ENCODE measurements at places on chromosomes 7 and 10.
A peak's percentile ranks its signal among the peaks of the same experiment; 100 is the strongest.

DNA sequence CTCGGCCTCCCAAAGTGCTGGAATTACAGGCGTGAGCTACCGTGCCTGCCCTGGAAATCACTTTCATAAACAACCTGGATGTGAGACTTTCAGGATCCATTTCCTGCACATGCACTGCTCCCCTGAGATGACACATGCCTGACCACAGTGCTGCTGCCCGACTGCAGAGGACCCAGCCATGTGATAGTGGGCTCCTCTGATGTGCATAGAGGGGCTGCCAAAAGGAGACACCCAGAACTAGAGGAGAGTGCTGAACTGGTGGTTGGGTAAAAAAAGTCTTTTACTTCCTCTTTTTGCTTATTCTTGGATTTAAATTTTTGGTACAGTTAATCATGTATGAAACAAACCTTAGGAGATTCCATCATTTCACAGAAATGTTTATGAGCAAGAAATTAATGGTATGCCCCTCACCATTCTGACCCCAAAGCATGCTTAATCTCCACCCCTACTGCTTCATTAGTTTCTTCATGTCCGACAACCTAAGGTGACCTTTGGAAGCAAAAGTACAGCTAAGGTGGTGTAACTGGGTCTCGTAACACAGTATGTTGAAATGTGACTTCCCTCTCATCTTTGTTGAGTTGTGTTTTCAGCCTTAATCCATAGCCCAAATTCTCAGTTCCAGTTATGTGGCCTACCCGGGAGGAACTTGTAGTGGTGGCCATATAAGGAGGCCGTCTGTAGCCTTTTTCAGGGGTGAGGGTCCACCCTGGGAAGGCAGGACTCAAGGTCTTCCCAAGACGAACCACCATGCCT lies 111.1 kb downstream of the RNF216 start:
- DNase-seq: no peak

- no peak for DNase-seq
Measured at GRCh38 chr10:59206204-59206720, 29.8 kb downstream of the PHYHIPL start.

DNA sequence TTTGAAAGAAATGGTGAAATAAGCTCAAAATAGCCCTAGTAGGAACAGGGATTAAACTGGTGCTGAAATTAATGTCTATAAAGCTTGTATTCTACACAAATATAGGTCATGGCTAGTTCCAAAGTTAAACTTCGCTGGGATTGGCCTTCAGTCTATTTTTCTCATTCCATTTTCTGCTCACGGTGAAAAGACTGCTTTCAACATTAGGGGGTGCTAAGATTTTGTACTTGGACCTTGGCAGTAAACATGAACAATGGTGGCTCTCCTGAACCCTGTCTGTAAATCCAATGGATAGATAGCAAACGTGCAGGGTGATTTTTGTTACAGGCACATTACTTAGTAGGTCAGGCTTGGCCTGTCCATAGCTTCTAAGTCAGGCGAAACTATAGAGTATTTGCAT lies 36.0 kb upstream of the RSU1 start:
- no peak for DNase-seq

GRCh38 chr10:8852546-8852945 lies 798.1 kb downstream of the GATA3 start:
- DNase-seq: no peak

- DNase-seq: no peak
Measured at GRCh38 chr10:79344502-79345195, 2.6 kb upstream of the PPIF start.

DNA sequence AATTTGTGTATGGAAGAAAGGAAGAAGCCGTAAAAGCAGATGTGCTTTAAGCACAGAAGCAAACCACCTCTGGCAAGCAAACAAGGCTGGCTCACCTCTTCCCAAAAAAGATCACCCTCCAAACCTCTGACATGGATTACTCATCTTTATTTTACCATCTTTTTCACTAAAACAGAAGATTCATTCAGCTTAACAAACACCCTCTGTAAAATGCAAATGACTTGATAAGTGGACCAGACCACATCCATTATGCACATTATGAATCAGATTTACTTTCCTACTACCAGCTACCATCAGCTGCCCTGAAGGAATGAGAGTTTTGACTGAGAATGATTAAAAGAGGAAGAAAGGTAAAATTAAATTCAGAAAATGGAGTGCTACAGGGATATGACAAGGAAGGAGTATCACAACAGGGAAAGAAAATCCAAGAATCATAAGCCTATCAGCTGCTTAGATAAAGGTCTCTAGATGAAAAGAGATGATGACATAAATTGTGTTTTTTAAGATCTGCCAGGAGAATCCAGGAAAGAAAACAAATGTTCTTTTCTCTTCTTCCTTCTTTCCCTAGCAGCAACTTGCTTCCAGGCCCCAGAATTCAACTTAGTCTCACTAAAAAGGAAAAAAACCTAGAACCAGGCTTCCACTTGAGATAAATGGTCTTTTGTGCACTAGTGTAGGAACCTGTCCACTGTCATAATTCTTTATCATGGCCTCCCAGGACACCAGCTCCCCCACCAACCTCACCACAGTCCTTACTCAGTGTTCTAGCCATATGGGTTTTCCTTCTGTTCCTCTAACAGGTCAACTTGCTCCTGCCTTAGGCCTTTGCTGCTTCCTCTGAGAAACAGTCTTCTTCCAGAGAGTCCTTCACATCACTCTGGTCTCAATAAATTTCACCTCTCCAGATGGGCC lies 47.4 kb downstream of the JAZF1 start:
- no peak for DNase-seq

GRCh38 chr10:17210361-17210760 lies 8.9 kb upstream of the TRDMT1 start:
- no peak for DNase-seq

DNA sequence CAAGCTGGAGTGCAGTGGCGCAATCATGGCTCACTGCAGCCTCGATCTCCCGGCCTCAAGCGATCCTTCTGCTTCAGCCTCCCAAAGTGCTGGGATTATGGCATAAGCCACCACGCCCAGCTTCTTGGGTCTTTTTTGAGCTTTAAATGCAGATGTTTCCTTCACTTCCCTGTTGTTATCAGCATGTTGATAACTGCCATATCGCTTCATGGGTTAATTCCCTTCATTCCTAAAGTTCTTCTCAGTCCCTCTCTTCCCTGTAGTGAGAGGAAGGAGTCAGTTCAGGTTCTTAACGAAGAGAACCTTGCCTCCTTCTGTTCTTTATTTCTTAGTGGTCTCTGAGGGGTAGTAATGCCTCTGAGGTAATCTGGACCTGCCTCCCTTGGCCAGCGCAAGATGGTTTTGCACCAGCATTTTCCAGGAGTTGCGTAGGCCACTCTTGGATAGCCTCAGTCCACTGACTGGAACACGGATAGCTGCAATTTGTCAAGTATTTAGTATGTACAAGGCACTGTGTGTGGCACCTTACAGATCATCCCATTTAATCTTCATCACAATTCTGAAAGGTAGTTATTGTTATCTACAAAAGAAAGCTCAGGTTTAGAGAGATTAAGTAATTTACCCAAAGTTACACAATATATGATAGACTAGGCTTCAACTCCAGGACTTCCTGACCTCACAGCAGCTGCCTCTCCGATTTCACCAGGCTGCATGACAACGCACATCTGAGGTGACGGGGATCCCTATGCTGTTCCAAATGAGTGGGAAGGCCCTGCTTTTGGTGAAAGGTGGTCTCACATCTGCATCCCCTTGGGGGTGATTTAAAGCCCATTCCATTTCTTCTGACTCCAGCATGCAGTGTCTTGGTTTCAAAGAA lies 60.5 kb downstream of the GATA3 start:
- no peak for DNase-seq

DNA sequence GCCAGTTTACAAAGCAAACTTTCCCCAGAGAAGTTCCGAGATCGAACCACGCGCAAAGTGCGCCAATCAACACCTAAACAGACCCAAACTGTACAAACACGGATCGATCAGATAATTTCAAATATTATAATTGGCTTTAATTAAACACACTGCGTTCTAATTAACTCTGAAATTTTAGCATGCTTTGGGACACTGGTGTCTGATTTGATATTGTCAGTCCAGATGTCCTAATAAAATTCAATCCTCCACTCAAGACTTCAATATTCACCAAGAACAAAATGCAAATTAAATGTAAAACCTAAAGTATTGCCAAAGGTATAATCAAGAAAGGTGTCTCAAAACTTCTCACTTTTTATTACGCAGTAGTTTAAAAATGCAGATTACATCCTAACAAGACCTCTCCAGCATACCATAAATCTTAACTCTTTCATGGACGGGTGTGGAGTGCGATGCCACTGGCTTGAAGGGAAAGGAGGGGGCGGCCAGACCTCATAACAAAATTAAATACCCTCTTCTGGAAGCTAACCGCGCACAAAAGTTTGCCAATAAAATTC lies 5.9 kb upstream of the EBF3 start:
- no peak for DNase-seq

DNA sequence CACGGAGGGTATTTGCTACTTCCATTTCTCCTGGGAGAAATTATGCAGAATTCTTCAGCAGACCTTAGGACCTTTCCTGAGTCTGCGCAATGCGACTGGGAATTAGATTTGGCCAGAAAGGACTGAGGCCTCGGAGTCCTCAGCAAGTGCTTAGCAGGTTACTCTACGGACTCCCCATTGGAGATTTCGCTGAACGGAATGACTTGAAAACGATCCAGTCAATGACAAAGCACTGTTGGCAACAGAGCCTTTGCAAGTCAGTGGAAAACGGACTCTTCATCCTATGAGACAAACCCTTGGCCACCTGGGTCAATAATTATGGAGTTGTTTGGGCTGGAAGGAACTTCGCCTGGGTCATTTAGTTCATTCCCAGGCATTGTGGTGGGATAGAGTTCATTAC lies 107.4 kb downstream of the FAM204A start:
- DNase-seq: peak; percentile 71

DNA sequence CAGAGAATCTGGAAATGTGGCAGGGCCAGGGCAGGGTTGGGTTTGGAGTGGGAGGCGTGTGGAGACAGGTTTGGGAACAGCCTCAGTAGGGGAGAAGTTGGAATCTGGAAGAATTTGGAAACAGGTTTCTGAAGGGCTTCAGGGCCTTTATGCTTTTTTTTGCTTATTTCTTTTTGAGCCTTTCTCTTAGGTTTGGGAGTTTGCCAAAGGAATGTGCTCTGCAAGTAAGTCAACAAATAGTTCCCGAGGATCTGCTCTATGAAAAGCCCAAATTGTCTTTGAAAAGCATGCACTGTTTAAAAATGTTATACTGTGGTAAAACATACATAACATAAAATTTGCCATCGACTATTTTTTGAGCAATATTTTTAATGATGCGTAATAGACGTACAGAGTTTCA lies 86.7 kb upstream of the ADRB1 start:
- DNase-seq: peak; percentile 25

- DNase-seq: peak; percentile 69
Measured at GRCh38 chr10:13327534-13327933, 20.6 kb downstream of the SEPHS1 start.

DNA sequence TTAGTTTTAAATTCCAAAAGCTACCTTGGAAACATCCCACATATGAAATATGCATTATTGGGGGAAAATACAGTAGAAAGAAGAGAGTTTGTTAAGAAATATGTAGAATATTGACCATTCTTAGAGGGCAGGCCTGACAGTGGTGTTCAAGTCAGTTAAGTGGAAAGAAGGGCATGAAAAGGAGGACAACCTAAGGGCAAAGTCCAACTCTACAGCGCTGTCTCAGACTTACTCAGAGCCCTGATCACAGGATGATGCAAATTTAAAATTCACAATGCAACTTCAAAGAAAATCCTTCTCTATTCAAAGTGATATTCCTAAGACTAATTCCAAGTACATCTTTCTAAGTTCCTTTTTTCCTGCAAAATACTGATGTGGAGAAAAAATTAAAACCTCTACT lies 139.1 kb upstream of the LRRTM3 start:
- DNase-seq: no peak

- DNase-seq: no peak
Measured at GRCh38 chr7:28723336-28723735, 234.8 kb downstream of the TRIL start.

GRCh38 chr7:119320316-119320715 lies 952.7 kb upstream of the KCND2 start:
- DNase-seq: no peak

GRCh38 chr10:89055159-89055558 lies 64.6 kb downstream of the FAS start:
- no peak for DNase-seq

DNA sequence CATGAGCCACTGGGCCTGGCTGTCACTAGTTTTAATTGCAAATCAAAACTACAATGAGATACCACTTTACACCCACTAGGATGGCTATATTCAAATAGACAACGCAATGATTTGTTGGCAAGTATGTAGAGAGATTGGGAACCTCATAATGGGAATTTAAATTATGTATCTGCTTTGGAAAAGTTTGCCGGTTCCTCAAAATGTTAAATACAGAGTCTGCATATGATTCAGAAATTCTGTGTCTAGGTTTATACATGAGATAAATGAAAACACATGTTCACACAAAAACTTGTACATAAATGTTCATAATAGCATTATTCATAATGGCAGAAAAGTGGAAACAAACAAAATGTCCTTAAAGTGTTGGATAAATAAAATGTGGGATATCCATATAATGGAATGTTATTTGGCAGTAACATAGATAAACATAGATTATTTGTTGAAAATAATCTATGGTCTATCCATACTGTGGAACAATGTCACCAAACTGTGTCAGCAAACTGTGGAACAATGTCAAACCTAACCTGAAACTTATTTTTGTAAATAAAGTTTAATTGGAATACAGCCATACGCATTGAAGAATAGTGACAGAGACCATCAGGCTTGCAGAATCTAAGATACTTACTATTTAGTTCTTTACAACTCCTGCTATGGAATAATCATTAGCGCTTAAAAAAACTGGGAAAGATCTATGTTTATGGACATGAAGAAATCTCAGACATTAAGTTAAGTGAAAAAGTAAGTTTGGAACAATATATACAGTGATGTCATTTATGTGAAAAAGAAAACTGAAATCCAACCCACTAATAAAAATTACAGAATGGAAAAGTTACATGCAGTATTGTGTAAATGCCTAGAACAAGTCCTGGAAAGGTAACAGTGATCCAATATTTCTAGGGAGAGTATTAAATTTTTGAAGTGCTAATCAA lies 70.9 kb downstream of the CCDC7 start:
- DNase-seq: peak; percentile 26

DNA sequence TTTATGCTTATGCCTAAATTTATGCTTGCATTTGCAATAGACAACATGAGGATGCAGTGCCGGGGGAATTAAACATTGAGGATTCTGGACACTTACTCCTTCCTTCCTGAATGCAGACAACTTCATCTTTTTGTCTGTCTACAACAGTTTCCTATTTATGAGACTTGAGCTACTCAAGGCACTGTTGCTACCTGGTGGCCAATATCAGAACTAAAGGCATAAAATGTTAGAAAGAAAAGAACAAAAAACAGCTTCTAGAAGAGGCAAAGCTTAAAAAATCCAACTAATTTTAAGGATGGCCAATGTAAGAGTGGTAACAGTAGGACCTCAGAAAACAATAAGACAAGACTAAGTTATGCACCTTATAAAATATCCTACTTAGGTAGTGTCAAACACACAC lies 144.5 kb upstream of the PTN start:
- DNase-seq: no peak

- no peak for DNase-seq
Measured at GRCh38 chr10:132627666-132628531, 90.3 kb downstream of the INPP5A start.

GRCh38 chr7:66150471-66150870 lies 35.8 kb downstream of the CRCP start:
- peak; percentile 69 for DNase-seq

Data from muscle of back (tissue), 13 donors.